Mesenchymal stem cell (in vitro differentiated cells and primary cell): ENCODE measurements at places on chromosomes 1 and 21.

DNA sequence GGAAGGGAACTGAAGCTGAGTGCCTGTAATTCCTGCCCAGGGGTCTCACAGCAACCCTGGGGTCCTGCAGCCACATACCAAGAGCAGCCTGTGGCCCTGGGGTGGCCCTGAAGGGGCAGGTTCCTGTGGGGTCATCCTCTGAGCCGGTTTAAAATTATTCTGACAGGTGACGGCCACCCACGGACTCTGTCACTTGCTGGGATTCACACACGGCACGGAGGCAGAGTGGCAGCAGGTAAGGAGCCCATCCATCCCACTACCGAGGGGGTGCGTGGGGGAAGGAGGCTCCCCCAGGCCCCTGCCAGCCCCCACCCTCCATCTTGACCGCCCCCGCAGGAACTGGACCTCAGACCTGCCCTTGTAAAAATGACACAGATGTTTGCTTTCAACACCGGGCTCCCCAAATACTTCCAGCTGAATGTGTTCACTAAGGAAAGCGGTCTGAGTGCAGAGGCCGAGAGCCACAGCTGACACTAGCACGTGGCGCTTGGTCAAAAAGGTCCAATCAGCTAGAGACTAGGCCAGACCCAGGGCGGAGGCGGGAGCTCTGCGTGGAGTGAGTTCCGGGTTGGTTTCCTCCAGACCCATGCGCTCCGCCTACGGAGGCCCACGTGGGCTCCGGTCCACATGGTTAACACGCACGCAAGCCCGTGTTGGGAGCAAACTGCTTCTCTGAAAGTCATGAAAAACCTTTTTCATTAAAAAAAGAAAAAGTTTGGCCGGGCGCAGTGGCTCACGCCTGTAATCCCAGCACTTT lies 10.0 kb downstream of the YBEY start:
- peaks cover 14% of the 10 kb centered on the region for H3K4me1 ChIP-seq
- H3K27me3 ChIP-seq: no peaks in the 10 kb centered on the region
- no peak for DNase-seq
- no peak overlapping the region for H3K4me3 ChIP-seq

DNA sequence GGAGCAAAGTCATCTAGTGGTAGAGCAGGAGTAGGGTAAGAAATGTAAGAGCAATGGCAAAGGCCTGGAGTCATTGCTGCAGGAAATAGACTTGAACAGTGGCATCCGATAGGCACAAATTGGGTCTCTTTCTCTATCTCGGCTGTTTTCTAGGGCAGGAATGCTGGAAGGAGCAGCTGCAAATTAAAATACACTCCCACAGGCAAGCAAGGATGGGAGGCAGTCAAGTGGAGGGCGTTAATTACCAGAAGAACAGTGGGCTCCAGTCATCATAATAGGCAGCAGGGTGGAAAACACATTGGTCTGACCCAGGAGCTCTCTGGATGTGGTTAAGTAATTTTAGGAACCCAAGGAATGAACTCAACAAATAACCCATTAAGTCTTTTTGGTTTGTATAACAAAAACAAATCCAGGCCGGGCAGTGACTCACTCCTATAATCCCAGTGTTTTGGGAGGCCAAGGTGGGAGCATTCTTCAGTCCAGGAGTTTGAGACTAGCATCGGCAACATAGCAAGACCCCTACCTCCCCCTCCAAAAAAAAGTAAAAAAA lies 7.8 kb upstream of the TDRD5 start:
- H3K27me3 ChIP-seq: peaks cover 32% of the 10 kb centered on the region
- no peaks in the 10 kb centered on the region for H3K36me3 ChIP-seq
- no peak overlapping the region for H3K4me3 ChIP-seq
- DNase-seq: no peak
- H3K27ac ChIP-seq: no peak overlapping the region
- peaks cover 6% of the 10 kb centered on the region for H3K4me1 ChIP-seq

- peak overlapping the region; percentile 93 for H3K27ac ChIP-seq
- no peaks in the 10 kb centered on the region for H3K27me3 ChIP-seq
- H3K4me1 ChIP-seq: peaks cover 2% of the 10 kb centered on the region
- no peak for DNase-seq
- no peak overlapping the region for H3K4me3 ChIP-seq
- H3K36me3 ChIP-seq: no peaks in the 10 kb centered on the region
These were observed 33.4 kb upstream of the XPR1 start for GRCh38 chr1:180598333-180598974.

DNA sequence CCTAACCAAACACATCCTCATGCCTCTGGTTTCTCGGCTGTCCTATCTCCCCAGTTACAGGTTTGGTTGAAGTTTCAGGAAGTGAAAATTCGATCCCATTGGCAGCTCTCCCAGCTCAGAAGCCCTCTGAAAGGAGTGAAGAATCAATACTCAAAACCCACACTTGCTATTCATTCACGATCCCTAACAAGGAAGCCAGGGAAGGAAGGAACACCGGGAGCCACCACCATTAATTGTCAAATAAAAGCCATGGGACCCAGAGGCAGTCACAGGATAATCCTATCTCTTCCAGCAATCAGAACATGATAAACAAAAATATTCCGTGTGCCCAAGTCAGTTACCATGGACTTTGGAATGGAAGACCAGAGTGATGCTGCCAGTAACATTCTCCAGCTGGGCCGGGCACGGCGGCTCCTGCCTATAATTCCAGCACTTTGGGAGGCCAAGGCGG lies 7.0 kb downstream of the TMPRSS2 start:
- no peak overlapping the region for H3K27ac ChIP-seq
- H3K4me1 ChIP-seq: no peaks in the 10 kb centered on the region
- no peaks in the 10 kb centered on the region for H3K36me3 ChIP-seq

DNA sequence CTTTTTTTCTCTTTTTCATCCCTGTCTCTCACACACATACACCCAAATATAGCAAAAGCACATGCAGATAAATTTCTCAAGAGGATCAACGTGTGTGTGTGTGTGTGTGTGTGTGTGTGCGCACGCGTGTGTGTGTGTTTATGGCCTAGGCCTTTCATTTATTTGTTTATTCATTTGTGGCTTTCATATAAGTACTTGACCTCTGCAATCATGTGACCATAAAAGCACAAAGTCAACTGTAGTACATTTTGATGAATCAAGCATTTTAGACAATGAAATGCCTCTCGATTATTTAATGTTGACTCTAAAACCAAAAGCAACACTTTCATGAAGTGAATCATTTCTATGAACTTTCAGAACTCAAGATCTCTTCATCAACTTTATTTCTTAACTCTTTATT lies 194.1 kb upstream of the ADGRL2 start:
- no peaks in the 10 kb centered on the region for H3K4me1 ChIP-seq
- peak; percentile 61 for DNase-seq
- no peak overlapping the region for H3K27ac ChIP-seq
- no peaks in the 10 kb centered on the region for H3K36me3 ChIP-seq
- H3K27me3 ChIP-seq: no peaks in the 10 kb centered on the region

GRCh38 chr1:42143896-42144710 lies 9.1 kb upstream of the GUCA2B start:
- no peaks in the 10 kb centered on the region for H3K4me1 ChIP-seq
- no peak for DNase-seq
- H3K27ac ChIP-seq: no peak overlapping the region
- H3K36me3 ChIP-seq: no peaks in the 10 kb centered on the region
- H3K4me3 ChIP-seq: no peak overlapping the region

- no peak for DNase-seq
- peaks cover 6% of the 10 kb centered on the region for H3K4me1 ChIP-seq
- H3K4me3 ChIP-seq: no peak overlapping the region
- H3K27ac ChIP-seq: no peak overlapping the region
- H3K27me3 ChIP-seq: no peaks in the 10 kb centered on the region
These were observed 18.7 kb downstream of the CHRNB2 start for GRCh38 chr1:154586231-154586630.

GRCh38 chr1:116257341-116257767 lies 115.7 kb upstream of the ATP1A1 start:
- no peak overlapping the region for H3K27ac ChIP-seq
- peaks cover 11% of the 10 kb centered on the region for H3K4me1 ChIP-seq
- H3K27me3 ChIP-seq: peaks cover 10% of the 10 kb centered on the region
- H3K36me3 ChIP-seq: no peaks in the 10 kb centered on the region
- DNase-seq: no peak

DNA sequence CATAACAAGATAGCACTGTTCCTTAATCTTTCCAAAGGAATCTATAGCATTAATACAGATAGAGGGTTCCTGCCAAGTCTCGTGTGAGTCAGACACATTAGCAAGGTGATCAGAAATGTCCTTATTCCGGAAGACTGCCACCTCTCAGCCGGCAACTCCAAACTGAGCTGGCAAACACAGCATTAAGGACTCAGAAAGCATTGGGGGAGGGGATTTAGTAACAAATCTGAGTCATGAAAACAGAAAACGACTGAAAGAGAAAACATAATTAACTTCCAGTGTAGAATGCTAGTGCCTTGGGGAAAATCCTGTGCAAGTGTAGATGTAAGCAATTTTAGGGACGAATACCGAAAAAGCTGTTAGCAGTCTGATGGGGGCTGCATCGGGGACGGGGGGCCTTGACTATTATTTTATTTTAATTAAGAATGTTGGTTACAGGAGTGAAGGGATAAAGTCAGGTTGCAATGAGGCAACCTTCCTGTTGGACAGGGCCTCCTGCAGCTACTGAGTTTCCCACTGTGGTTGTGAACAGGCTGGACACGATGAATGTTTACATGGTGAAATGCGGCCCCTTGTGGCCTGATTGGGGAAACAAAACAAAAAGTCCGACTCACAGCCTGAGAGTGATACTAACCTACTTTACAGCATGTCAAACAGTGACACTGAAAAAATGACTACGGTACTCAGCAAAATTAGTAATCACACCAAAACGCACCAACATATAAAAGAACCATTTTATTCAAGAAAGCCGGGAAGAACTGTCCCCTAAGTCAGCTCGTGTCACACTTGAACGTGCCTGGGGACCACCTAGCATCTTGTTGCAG lies 20.7 kb downstream of the MIS18A start:
- no peak overlapping the region for H3K4me3 ChIP-seq
- H3K27me3 ChIP-seq: no peaks in the 10 kb centered on the region
- no peak overlapping the region for H3K27ac ChIP-seq
- H3K36me3 ChIP-seq: no peaks in the 10 kb centered on the region
- H3K4me1 ChIP-seq: peaks cover 1% of the 10 kb centered on the region

GRCh38 chr1:150876119-150876454 lies 312 bp downstream of the ARNT start:
- peaks cover 3% of the 10 kb centered on the region for H3K36me3 ChIP-seq

DNA sequence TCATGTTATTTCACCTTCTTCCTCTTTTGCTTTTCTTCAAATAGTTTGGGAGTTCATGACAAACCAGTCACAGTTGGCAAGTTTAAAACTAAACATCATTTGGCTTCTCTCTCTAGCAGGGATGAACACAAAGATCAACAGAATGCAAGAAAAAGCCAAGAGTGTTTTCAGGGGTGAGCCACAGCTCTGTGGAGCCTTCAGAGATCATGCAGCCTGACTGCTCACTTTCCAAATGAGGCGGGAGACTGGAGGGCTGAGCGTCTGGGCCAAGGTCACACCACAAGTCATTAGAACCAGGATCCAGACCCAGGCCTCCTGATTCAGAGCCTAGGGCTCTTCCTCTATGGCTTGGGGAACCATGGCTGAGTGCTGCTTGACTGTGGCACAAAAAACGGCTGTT lies 2.7 kb downstream of the DPT start:
- H3K27ac ChIP-seq: no peak overlapping the region
- H3K4me1 ChIP-seq: peaks cover 2% of the 10 kb centered on the region
- peak overlapping the region; percentile 30 for H3K4me3 ChIP-seq
- H3K36me3 ChIP-seq: no peaks in the 10 kb centered on the region
- no peaks in the 10 kb centered on the region for H3K27me3 ChIP-seq
- DNase-seq: no peak

DNA sequence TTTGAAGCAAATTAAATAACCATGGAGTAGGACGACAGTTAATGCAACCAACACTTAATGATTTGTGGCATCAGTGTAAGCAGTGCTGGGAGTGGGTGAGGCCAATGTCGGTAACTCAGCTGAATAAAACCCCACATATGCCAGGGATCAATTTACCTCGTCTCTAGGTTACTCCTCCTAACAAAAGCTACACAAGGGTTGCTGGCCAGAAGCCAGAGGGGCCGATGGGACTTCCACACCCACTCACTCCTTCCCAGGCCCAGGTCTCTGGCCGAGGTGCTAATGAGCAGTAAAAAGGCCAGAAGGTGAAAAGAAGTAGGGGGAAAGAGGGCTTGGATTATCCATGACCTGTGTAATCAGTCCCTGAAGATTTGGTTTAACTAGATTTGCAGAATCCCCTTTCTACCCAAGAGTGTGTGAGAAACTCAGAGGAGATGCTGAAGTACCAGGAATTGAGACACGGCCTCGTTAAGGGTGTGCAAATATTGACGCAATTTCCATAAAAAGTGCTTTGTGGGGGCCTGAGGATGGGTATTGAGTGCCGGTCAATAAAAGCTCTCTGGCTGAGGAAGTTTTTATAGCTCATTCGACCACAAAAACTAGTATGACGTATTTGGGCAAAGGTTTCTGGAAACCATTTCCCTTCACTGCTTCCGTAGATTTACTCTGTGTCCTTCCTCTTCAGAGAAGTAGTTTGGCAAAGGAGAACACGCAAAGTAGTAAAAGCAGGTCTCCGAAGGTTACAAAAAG lies 145.5 kb downstream of the TBX15 start:
- H3K4me1 ChIP-seq: no peaks in the 10 kb centered on the region
- H3K27ac ChIP-seq: no peak overlapping the region
- H3K36me3 ChIP-seq: no peaks in the 10 kb centered on the region
- H3K27me3 ChIP-seq: no peaks in the 10 kb centered on the region
- no peak overlapping the region for H3K4me3 ChIP-seq

DNA sequence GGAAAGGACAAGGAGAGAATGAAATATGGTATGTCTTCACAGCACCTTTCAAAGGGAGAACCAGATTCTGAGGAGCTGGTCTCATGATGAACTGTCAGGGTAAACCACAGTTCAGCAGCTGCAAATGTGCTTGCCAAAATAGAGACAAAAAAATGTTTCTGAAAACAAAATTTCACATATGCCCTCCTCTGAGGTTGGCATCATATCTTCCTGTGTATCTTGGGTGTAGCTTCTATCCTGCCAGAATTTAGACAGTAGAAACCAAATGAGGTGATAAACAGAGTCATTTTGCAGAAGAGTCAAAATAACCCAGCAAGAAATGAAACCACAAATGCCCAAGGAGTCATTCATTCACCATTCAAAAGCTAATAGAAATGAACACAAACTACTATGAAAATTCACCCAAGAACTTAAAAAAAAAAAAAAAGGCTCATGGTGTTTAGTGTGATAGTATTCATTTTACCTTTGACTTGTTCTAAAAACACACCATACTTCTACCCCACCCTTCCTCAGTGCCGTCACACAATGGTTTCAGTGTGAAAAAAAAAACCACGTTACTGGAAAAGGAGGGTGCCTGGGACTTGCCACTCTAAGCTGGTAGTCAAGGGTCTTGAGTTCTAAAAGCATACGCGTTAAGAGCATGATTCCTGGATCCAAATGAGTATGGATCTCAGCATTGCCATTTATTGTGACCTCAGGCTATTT lies 18.5 kb downstream of the SELL start:
- no peaks in the 10 kb centered on the region for H3K36me3 ChIP-seq
- no peak overlapping the region for H3K4me3 ChIP-seq
- no peak overlapping the region for H3K27ac ChIP-seq

DNA sequence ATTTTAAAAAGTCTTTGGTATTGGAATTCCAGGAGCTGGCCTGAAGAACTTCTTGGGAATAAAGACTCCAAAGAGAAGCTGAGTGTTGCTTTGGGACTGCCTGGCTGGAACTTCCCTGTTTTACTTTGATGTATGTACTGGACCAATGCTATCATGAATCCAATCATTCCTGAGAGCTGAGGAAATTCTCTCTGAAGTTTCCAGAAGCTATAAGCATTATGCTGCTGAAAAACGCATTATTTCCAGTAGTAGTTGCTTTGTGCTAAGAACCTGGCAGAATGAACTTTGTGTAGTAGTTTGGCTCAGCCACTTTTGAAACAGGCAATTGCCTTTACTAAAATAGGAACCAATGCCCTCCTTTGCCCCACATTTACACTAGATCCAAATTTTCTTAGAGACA lies 260.7 kb downstream of the HLX start:
- DNase-seq: no peak
- peaks cover 2% of the 10 kb centered on the region for H3K4me1 ChIP-seq
- no peak overlapping the region for H3K4me3 ChIP-seq
- no peaks in the 10 kb centered on the region for H3K27me3 ChIP-seq
